NCI-H187 (cell line): ENCODE measurements at places on chromosomes 12 and 14.

DNA sequence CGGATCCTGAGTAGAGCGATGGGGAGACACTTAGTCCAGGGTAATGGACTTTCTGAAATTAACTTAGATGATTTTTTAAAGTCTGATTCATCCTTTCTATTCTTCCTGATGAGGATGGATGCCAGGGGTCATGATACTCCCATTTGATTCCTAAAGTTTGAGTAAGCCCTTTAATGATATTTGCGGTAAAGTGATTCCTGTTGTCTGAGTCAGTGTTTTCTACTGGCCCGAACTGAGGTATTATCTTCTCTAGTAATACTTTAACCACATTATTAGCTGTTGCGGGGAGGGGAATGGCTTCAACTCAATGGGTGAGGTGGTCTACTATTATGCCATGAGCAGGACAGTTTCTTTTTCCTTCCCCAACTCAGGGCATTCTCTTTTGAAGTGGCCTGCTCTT, 111.6 kb downstream of the RIN3 start:
- no peak for DNase-seq

- DNase-seq, result no peak
Observed at GRCh38 chr14:49008363-49008762, 577.8 kb downstream of the RPS29 start.

- no peak for DNase-seq
Observed at GRCh38 chr12:62686938-62687337, 220.3 kb downstream of the MON2 start.

GRCh38 chr12:62660756-62661155, 194.1 kb downstream of the MON2 start:
- no peak for DNase-seq

DNA sequence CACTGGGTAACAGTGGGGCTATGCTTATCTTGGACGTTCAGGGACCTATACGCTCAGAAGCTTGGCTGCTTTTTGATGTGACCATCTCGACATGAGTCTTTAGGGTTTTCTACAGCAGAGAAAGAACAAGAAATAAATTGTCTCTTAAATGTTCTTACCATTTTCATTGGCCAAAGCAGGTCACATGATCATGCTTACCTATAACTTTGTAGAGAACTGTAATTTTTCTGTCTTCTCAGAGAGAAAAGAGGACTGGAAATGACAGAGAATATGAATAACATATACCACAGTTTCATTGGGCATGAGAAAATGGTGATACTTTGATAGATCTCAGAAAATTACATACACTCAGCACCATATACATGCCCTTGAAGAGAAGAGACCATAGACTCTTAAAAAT, 390.9 kb downstream of the NRXN3 start:
- no peak for DNase-seq

DNA sequence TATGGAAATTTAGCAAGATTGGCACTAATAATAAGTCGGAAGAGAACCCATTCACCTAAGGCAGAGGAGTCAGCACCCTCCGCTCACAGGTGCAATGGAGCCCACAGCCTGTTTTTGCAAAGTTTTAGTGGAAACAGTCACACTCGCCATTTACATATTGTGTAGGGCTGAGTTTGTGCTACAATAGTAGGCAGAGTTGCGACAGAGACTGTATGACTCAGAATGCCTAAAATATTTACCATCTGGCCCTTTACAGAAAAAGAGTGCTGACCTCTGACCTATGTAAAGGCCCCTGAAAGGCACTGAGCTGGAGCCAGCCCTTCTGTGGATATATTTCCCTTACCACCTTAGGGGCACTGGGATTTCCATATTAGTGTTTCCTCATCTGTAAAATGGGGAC, 79.0 kb downstream of the PRIMA1 start:
- DNase-seq, result no peak

GRCh38 chr14:55581342-55581771, 1.4 kb downstream of the KTN1 start:
- DNase-seq, result no peak

DNA sequence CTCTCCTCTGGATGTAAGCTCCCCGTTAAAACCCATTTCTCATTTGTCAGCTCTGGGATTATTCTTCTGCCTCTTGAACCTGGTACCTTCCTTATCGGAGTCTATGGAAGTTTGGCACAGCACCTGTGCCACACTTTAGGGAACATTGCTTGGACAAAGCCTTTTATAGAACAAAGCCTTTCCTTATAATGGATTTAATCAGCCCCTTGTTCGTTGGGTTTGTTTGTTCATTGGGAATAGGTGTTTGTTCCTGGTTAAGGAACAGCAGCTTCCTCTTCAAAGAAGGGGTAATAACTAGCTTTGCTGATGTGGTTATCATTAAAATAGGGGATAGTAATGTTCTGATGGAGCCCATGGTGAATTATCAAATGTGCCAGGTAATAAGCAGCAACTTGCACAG, 70.4 kb downstream of the NRXN3 start:
- no peak for DNase-seq

GRCh38 chr14:90483571-90483974, 86.7 kb downstream of the CALM1 start:
- no peak for DNase-seq

DNA sequence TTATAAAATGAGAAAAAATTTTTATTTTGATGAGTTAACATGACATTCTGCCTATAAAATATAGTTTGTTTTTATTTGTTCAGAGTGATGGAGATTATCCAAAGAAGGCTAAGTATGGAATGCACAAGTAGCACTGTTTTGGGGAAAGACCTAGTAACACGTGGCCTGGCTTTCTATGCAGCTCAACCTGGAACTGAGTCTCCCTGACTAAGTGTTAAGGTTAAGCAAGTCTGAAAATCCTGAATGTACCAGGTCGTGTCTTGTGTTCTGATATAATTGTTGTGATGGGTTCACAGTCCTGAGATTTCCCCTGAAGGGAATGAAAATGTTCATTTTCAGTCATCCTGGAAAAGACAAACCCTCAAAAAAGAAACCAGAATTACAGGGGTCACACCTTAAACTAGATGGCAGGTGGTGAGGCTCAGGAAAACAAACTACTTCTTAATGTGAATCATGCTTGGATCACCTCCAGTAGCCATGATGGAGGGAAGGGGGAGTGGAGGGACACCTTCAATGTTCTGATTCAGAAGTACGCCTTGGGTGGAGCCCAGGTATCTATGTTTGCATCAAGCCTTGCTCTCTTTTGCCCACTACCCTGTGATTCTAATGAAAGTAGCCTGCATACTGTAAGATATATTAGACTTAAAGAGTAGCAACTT, 236.8 kb downstream of the ALX1 start:
- no peak for DNase-seq

GRCh38 chr14:42428996-42429395, 822.3 kb downstream of the LRFN5 start:
- no peak for DNase-seq

DNA sequence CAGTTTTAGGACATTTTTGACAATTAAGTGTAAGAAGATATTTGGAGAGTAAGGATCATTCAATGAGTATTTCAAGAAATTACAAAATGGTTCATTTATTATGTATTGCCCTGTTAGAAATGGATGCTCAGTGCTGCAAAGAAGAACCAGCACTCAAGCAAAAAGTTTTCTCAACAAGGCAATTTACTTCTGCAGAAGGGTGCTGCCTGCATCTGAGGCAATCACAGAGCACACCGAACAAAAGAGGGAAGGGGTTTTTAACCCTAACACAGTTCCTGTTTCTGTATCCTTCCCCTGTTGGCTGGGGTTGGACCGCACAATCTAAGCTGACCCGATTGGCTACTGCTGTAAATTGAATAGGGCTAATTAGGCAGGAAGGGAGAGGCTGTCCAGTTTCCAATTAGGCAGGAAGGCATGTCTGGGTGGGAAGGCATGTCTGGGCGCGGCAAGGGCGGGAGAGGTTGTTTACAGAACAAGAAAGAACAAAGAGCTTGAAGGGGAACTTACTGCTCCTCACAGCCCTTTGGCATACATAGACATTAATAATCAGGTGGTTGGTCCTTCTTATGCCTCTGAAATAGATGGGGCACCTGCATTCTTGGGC, 41.4 kb downstream of the SPTSSA start:
- no peak for DNase-seq

DNA sequence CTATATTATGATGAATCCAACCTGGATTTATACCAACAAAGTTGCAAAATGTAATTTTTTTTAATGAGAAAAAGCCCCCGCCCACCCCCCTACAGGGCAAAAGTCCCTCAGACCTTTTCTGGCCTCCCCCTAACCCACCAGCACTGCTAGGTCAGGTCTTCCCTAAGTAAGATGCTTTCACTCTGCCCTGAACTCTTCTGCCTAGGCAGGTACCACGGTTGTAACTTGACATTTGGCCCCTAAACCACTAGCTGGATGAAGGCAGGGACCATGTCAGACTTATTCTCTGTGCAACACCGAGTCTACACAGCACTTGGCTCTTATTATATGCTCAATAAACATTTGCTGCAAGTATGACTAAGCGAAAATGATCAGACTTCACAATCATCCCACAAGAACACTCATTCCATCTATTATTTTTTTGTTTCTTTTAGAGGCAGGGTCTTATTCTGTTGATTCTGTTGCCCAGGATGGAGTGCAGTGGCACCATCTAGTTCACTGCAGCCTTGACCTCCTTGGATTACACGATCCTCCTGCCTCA, 63.2 kb downstream of the SPRING1 start:
- no peak for DNase-seq

DNA sequence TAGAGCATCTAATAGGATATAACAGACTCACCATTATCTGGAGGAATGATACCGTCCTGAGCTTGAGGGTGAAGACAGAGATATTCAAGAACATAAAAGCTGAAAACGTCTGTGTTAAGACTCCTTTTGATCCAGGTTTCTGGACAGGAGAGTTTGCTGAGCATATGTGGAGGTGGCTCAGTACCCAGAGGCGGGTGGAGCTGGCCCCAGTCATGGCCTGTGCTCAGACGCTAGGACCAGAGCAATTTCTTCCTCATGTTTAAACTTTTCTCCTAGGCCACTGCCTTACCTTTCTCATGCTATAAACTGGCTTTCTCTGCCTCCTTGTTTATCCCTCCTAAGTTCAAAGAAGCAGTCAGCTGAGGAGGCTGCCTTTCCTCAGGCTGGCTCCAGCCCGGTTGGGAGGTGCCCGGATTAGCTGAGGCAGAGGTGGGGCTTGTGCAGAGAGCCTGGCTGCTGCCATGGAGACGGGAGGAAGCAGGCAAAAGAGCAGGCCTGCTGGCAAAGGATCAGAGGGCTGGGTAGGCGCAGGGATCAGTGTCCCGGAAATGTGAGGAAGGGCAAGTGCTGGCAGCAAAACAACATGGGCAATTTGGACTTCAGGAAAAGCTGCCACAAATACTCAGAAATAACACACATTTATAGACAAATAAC, 13.7 kb downstream of the COA8 start:
- DNase-seq, result no peak

- DNase-seq, result peak; percentile 51
Observed at GRCh38 chr12:6093764-6094163, 30.7 kb downstream of the VWF start.

- peak; percentile 26 for DNase-seq
Observed at GRCh38 chr12:49537231-49537751, 1.5 kb upstream of the KCNH3 start.

GRCh38 chr12:116838365-116838764, 42.9 kb downstream of the HRK start:
- no peak for DNase-seq

DNA sequence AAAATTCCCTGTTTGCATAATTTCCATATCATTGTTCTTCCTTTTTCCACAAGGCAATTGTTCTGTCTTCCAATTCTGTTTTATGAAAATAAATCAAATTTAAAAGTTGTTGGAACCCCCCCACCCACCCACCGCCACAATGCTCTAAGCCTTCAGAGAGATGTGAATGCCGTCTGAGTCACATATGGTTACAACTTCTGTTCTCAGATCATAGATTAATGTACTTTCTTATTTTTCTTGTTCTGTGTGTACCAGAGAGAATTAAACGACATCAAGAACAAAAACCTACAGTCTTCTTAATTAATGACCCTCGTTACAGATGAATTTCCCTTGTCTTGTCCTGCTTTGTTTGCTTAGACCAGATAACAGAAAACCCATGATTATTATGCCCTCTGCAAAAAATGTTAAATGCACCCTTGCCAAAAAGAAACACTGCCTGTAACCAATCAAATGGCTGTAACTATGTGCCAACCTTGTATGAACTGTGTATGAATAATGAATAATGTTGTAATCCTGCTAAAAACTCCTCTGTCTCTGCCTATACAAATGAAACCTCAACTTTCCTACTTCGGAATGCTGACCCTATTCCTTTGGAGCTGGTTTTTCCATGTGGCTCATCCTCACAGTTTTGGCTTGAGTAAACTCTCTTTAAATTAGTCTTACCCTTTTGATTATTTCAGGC, 14.0 kb downstream of the OR6S1 start:
- no peak for DNase-seq
